ENCODE measurements at places on chromosomes 7 and 10.

- peak; percentile 16 for DNase-seq
These were observed 58.2 kb upstream of the DNAAF5 start for GRCh38 chr7:668139-668931.

- no peak for DNase-seq
These were observed 3.1 kb upstream of the STEAP4 start for GRCh38 chr7:88309819-88310218.

DNA sequence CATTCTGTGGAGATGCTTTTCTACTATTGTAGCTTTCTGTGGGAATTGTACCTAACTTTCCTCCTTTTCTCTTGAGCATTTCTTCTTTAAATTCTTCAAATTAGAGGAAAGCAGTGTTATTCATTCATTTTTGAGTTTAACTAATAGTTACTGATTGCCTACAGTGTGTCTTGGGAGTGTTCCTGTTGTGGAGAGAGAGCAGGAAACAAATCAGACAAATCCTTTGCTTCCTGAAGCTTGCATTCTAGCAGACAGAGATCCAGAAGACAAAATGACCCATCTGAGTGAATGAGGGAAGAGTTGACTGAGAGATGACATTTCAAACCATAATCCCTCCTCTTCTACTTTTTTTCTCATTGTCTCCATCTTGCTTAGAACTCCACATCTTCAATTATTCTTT is 170.4 kb downstream of the SUGCT start:
- DNase-seq: no peak

GRCh38 chr10:93465806-93466675 is 16.1 kb downstream of the MYOF start:
- DNase-seq: peak; percentile 76

GRCh38 chr10:29322918-29323317 is 34.0 kb downstream of the LYZL1 start:
- no peak for DNase-seq

- DNase-seq: no peak
These were observed 68.8 kb downstream of the DGKB start for GRCh38 chr7:14833707-14834106.

- DNase-seq: no peak
These were observed 41.9 kb upstream of the ACSL5 start for GRCh38 chr10:112332022-112332421.

- DNase-seq: no peak
These were observed 17.3 kb downstream of the SLC25A13 start for GRCh38 chr7:96304573-96304972.

DNA sequence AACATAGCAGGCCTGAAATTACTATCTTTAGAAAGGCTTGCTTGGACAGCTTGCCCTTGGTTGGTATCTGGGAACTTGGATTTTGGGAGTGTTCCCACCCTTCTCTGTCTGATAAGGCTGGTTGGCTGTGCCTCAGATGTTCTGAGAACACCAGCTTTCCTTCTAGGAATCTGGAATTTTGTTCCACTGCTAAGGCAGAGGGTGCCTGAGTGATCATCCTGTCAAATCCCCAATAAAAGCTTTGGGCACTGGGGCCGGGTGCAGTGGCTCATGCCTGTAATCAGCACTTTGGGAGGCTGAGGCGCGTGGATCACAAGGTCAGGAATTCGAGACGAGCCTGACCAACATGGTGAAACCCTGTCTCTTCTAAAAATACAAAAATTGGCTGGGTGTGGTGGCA is 5.0 kb downstream of the TRUB1 start:
- DNase-seq: no peak

DNA sequence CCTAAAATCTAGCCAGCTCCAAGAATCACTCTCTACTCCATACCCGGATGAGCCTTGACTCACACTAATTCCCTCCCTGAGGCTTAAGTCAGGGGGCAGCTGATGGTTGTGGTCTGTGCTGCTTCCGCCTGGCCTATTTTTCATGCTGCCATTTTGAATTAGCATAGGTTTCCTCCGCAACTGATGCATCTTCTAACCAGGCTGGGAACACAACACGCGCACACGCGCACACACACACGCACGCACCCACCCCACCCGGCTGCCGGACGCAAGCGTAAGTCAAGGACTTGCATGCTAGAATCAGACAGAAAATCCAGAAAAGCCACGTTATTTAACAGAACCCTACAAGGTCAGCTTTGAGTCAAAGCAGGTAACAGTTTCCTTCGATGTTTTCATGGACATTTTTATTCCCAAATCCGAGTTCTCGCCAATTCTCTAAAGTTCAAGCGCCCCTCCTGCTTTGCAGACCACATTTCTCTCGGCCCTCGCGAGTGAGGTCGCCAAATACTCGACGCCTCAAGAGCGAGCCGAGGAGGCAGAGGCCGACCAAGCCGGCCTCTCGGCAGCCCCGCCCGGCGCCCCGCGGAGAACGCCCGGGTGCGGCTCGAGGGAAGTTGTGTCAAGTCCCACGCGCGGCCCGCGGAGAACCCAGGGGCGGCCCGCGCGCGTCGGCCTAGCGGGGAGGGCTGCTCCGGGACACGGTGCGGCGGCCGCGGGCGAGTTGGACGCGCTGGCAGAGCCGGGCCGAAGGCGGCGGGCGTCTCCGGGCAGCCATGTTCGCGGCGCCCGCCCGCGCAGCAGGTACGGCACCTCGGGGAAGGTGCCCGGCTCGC is 961 bp downstream of the SCRN1 start:
- DNase-seq: peak; percentile 56

- no peak for DNase-seq
These were observed 143.7 kb downstream of the CUX1 start for GRCh38 chr7:101960985-101961708.

DNA sequence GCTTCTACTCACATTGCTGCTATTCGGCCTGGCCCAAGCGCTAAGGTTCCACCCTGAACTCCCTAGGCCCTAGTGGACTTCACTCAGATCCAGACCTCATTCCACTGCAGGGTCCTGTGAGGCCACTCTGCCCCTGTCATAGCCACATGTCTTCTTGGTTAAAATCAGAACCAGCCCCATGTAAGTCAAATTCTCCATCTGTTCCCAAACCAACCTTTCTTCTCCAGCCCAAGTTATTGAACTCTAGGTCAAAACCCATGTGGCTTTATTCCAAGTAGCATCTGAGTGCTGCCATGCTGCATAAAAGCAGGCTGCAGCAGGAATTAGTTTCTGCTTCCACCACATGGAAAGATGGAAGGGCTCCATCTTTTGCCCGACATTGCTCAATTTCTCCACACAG is 281.2 kb downstream of the SNX13 start:
- DNase-seq: no peak

GRCh38 chr7:6500691-6501090 is 50.6 kb downstream of the GRID2IP start:
- no peak for DNase-seq

DNA sequence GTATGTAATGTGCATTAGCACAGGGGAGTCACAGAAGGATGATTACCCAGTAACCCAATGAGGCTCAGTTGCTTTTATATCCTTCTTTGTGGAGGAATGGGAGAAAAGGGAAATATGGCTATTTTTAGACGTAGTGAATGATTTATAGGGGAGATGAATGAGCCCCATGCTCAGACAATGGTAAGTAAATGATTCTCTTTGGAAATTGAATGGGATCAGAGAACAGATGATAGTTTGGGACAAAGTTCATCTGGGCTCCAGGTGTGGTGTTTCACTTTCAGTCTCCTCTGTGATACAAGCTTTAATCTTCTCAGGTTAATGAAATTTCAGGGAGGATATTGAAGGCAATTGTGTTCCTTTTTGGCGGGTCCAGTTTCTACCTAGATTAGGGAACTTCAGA is 63.0 kb upstream of the MPP7 start:
- DNase-seq: no peak

DNA sequence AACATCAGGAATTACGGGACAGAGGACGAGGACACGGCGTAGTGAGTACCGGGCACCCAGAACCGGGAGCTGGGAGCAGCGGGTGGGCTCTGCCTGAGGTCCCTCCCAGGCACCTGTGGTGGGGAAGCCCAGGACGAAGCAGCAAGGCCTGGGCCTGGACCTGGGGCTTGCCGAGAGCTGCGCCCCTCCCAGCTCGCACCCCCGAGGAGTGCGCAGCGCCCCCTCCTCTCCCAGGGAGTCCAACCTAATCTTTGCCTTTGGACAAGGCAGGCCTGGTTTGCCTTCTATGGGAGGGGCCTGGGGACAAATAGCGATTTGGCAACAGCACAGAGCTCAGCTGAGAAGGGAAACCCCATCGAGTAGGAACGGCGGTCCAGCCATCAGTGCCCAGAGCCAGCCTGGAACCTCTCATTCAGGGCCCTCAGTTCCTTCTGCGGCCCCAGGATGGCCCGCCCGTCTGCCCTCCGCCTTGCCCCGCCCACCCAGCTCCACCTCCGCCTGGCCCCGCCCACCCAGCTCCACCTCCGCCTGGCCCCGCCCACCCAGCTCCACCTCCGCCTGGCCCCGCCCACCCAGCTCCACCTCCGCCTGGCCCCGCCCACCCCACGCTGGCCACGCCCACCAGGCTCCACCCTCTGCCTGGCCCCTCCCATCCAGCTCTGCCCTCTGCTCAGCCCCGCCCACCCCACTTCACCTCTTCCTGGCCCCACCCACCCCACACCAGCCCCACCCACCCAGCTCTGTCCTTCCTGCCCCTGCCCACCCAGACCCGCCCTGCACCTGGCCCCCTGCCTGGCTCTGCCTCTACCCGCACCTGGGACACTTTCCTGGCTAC is 32.5 kb upstream of the KNDC1 start:
- no peak for DNase-seq

DNA sequence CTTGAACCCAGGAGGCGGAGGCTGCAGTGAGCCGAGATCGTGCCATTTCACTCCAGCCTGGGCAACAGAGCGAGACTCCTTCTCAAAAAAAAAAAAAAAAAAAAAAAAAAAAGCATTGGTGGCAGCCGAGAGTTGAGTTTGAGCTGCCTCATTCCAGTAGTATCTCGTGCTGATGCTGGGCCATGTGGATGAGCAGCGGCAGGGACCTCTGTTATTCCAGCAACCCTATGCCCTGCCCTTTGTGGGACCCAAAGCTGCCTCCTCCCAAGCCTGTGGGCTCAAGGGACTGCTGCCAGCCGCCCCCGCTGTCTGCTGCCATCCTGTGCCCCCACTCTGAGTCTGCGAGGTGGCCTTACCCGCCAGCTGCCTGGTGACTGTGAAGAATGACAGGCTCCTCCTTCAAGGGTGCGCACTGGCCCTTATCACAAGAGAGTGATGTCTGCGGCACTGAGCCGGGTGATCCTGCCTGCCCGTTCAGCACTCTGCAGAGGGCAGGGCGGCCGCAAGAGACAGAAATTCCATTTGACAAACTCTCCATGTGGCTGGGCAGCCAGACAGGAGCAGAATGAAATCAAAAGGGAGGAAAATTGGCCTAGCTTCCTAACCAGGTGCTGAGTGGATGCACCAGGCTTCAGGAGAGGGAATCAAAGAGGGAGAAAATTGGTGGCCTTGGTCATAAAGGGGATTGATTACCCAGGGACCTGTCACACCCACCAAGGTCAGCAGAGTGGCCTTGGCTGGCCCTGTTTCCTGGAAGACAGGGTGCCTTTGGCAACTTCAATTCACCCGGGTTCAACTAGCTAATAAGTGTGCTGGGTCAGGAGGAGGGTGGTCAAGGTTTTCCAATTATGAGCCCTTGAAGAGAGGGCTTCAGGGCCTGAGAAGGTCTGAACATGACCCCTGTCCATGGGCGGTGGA is 65.3 kb upstream of the ZMIZ1 start:
- no peak for DNase-seq

DNA sequence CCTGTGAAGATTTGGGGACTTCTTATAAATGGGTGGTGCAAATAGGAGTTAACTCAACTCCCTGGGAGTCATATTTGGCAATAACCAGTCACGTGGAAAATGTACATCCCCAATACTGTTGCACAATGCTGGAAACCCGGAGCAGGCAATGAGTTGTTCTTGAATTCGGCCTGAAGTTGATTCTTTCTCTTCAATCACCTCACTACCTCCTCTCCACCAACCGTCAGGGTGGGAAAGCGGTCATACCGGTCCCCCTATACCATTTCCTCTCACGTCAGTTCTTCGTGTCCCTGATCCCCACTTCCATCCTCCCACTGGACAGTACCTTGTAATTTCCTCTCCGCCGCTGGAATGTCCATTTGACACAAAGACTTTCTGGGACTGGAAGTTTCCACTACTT is 2.8 kb downstream of the GIMAP5 start:
- no peak for DNase-seq

DNA sequence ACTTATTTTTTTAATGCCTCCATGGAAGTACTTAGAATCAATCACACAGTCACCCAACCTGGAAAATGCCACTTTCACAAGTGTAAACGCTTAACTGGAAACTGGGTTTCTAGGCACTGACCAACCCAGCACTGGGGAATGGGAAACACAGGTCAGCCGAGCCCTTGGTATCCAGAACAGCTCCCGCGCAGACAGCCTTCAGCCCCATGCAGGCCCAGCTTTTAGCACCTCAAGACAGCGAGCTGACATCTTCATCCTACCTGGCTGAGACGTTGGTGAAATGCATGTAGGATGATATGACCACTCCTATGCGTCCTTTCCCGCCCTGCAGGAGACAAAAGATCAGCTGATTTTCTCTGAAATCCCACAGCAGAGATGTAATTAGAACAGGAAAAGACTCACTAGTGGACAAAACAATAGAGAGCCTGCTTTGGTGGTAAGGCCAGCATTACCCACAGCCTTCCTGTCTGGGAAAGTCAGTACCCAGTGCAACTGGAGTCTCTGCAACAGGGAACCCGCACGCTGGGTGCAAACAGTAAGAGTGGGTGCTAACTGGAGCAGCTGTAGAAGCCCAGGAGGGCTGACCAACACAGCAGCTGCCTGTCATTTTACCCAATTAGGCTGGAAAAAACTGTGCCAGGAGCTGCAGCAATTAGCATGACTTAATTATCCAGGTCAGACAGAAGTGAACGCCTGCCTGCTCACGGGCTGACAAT is 153.7 kb downstream of the TNS3 start:
- no peak for DNase-seq

GRCh38 chr7:124269774-124270173 is 236.9 kb upstream of the TMEM229A start:
- no peak for DNase-seq

GRCh38 chr7:151501676-151502075 is 18.0 kb downstream of the RHEB start:
- DNase-seq: no peak

DNA sequence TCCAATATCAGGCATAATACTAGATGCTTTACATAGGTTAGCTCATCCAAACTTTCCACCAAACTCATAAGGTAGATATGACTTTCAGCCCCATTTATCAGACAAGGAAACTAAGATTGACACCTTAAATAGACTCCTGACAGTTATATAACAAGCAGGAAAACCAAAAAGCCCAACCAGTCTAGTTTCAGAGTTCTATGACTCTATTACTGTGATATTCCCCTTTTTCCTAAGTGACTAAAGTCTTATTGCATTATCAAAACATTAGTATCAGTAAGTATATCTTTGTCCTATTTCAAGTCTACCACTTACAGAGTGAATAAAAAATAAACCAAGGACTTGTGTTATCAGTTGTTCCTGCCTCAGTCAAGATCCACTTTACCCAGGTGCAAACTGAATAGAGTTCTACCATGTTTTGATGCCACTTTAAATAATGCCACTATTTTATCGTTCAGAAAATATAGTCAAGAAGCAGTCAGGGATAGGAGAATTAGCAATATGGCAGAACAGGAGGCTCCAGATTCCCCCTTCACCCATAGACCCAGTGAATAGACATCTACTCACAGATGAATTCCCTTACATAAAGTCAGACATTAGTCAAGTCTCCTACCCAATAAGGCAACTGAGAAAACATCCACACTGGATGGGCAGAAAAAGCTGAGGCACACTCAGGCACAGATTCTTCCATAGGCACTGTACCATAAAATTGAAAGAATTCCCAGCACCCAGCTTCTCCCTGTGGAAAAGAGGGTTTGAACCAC is 74.1 kb downstream of the CRPPA start:
- DNase-seq: no peak
